ENCODE measurements at places on chromosomes 5 and 9.

- no peak for DNase-seq
Measured at GRCh38 chr5:127061956-127062355, 11.3 kb downstream of the C5orf63 start.

- DNase-seq, result no peak
Measured at GRCh38 chr9:135309763-135310125, 169.8 kb upstream of the PPP1R26 start.

DNA sequence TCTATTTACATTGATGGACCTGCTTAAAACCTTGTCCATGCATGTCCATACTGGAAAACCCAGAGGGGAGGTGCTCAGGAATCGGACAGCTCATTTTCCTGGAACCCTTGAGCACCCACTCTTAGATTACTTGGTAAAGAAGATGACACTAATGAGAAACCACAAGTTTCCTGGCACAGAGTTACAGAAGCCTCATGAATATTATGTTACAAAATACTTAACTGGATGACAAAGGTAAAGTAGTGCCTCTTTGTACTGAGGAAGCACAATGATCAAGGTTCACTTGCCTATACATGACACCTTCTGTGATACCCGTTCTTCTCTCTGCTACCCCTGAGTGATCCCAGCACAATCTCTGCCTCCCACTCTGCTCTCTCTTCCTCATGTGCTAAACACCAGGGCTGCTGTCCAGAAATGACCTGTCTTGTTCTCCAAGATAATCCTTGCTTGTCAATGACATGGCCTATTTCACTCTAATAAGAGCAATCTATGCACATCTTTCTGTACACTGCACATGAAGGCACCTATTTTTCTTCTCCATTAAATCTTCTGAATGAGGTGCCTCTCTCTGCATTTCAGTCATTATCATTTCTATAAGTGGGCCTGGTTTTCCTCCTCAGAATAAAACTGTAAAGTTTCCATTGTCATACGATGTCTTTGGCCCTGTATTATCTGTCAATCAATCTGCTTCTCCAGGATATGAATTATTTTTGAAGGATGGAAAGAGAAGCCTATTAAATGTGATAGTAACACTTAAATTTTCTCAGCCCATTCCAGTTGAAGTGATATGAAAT lies 684.0 kb upstream of the ACO1 start:
- no peak for DNase-seq

DNA sequence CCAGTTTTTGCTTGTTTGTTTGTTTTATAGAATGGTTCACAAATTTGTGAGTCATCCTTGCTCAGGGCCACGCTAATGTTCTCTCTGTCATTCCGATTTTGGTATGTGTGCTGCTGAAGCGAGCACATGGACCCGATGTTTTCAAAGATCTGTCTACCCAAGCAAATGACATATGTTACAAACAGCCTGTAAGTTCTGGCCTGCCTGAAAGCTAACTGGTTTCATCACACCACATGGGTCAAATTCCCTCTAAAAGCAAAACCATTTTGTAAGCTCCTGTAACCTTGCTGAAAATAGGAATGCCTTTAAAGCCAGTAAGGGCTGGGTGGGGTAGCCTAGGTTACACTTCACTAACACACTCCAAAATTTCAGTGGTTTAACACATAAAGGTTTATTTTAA lies 25.4 kb downstream of the DMRT3 start:
- DNase-seq, result no peak

- no peak for DNase-seq
Measured at GRCh38 chr9:111411266-111411665, 72.9 kb downstream of the ECPAS start.

DNA sequence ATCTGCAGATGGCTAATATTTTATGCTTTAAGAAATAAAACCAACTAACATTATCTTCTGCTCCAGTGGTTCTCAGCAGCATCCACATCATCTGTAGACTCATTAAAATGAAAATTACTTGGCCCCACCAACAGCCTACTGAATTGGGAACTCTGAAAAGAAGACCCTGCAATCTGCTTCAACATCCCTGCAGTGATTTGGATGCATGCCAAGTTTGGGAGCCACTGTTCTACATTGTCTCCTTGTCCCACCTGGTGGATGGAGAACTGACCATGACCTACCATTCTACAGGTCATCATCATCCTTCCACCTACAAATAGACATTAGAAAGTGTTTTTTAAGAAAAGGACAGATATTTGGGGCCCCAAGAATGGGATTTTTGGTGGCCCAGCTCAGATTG lies 71.1 kb downstream of the ACER2 start:
- DNase-seq, result no peak

- no peak for DNase-seq
Measured at GRCh38 chr9:100473276-100474081, 530 bp downstream of the TMEFF1 start.

- no peak for DNase-seq
Measured at GRCh38 chr5:101976933-101977332, 319.2 kb downstream of the SLCO4C1 start.

- DNase-seq, result no peak
Measured at GRCh38 chr9:91750343-91750742, 199.7 kb downstream of the ROR2 start.

GRCh38 chr5:168239325-168239724 lies 52.1 kb upstream of the WWC1 start:
- DNase-seq, result no peak

DNA sequence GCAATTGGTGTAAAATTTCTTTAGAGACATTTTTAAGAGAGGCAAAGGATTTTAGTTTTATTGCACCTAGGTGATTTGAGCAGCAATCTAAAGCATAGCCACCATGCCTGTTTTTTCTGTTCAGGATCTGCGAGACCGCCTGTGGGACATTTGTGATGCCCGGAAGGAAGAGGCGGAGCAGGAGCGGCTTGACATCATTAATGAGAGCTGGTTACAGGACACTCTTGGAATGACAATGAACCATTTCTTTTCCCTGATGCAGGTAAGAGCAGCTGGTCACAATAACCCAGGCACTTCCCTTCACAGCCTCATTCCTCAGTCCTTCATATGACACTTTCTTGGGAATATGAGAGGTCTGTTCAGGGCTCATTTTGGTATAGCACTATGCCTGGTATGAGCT lies 103.2 kb upstream of the IL7R start:
- no peak for DNase-seq

DNA sequence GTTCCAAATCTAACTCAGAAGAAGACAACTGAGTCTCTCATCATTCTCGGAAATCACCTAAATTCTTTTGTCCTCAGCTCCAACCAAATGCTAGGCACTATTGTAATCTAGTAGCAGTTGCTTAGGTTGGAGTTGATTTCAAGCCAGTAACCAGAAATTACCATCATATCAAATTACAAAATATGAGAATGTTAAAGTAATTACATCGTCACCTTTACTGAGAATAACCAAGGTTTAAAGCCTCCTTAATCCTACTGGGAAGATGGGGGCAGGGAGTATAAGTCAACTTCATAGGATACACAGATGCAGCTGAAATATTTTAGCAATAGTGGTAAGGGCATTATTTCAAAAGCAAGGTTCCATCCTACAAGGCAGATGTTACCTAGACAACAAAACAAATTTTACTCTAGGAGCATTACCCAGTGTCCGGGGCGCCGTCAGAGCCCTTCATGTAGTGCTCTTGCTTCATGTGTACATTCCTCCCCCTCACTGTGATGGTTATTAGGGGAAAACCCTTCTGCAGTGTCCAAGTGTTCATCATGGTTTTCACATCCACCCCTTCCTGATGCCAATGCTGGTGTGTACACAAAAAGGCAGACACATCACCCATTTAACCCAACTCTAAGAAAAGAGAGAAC lies 19.5 kb downstream of the ERAP1 start:
- DNase-seq, result no peak

DNA sequence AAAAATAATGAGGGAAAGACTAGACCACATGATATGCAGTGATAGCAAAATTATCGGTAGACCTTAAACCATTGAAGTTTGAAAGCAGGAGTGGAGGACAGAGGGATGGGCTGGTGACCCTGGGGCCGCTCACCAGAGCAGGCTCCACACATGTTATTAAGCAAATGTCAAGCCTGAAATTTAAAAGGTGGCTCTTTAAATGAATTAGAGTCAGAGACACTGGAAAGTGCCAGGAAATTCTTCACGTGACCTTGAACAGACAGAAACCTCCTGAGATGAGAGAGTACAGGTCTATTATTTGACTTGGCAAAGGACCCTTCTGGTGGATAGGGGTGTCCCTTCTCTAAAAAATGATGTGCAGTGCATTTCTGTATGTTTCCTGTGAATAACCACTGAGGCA lies 111.0 kb upstream of the CPEB4 start:
- DNase-seq, result no peak

DNA sequence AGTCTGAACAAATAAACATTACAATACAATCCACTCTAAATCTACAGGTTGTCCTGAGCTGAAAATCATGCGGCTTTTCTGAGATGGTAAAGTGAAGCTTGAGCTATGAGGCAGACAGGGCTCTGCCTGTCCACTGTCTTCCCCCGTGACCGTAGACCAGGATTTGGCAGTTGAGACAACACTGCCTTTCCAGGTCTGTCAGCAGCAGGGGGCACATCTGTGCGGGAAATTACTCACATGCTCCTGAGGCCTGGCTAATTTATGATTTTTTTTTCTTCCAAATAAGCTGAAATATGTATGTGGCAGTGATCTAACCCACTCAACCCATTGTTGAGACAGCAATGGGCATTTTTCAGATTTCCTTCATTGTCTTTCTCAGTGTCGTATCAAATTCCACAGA lies 307.9 kb downstream of the FBXL7 start:
- peak; percentile 66 for DNase-seq

- DNase-seq, result no peak
Measured at GRCh38 chr9:14453286-14453685, 139.3 kb upstream of the NFIB start.

DNA sequence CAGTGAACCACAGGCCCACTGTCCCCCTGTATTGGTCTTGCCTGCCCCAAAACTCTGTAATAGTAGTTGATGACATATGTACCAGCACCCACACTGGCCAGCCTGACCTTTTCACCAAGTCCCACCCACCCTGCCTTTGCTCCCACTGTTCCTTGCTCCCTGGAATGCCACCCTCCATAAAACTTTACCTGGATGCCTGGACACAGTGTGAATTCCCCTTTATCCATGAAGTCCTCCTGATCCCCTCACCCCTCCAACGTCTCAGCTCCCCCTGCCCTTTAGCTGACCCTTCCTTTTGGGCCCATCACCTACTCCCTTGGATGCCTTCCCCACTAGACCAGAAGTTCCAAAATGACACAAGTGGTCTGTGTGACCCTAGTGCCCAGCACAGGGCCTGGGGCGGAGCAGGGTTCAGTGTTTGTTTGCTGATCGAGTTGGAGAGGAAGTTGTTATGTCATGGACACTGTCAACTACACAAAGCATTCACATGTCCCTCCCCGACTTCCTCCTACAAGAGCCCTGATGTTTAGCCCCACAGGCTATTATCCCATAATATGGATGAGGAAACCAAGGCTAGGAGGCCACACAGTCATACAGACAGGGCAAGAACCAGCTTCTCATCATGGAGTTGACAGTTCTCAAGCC lies 16.1 kb downstream of the AMBP start:
- DNase-seq, result no peak

GRCh38 chr5:79759436-79759835 lies 69.8 kb downstream of the CMYA5 start:
- DNase-seq, result peak; percentile 77

DNA sequence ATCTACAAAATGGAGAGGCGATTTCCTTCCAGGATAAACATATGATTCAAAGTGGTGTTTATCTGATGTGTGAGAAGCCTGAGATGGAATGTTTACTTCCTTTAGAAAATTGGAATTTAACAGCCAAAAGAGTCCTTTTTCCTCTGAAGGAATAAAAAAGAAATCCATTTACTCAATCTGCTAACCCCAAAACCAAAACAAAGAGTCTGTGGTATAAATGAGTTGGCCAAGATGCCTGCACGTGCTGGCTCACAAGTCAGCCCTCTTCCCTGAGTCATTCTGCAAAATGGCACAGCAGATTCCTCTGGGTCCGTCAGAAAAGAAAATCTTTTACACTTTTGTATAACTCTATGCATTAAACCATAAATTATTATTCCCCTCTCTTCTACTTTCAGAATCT lies 60.8 kb downstream of the EBF1 start:
- peak; percentile 83 for DNase-seq
